ENCODE measurements at places on chromosomes 1 and 21. TPM values are rescaled to one million over a fixed set of nuclear protein-coding genes. Genes with fewer than 3 reads are reported as not detected.

The LCE3D gene
- not detected for total RNA-seq

The CD247 gene
- 1.5 TPM for total RNA-seq

The TSACC gene
- total RNA-seq, result not detected

The SLFNL1 gene
- 0.28 TPM for total RNA-seq

The TMPRSS2 gene
- total RNA-seq, result not detected

The TMEM82 gene
- not detected for total RNA-seq

The S100A7 gene
- total RNA-seq, result not detected

The SUSD4 gene
- total RNA-seq, result 81.7 TPM

The FAM72D gene
- total RNA-seq, result 0.17 TPM

The TRABD2B gene
- total RNA-seq, result 17.8 TPM

The SPRR5 gene
- total RNA-seq, result not detected

The LORICRIN gene
- total RNA-seq, result not detected

The DNM3 gene
- total RNA-seq, result 2.1 TPM

The SH2D5 gene
- total RNA-seq, result not detected

The FAM229A gene
- total RNA-seq, result 3.4 TPM

The IBA57 gene
- 8.3 TPM for total RNA-seq

The DCDC2B gene
- not detected for total RNA-seq

The OLFM3 gene
- total RNA-seq, result not detected

GRCh38 chr1:199867601-199868000, 159.9 kb upstream of the NR5A2 start:
- no peak for DNase-seq

- no peak for DNase-seq
Observed at GRCh38 chr1:36603461-36603860, 120.7 kb upstream of the CSF3R start.

DNA sequence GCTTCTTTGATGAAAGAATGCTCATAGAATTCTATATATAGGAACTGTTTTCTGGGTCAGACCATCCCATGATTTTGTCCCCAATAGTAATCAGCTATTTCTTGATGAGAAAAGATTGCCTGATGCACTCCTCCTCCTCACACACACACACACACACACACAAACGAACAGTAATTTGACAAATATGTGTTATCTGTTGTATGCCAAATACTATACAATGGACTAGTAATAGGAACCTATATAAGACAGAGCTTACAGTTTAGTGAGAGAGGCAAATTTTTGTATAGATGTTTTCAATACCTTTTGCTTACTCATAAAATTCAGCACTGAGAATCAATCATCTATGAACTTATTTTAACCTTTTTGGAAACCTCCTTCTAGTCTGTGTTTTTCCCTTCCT, 76.8 kb downstream of the PLA2G4A start:
- no peak for DNase-seq

DNA sequence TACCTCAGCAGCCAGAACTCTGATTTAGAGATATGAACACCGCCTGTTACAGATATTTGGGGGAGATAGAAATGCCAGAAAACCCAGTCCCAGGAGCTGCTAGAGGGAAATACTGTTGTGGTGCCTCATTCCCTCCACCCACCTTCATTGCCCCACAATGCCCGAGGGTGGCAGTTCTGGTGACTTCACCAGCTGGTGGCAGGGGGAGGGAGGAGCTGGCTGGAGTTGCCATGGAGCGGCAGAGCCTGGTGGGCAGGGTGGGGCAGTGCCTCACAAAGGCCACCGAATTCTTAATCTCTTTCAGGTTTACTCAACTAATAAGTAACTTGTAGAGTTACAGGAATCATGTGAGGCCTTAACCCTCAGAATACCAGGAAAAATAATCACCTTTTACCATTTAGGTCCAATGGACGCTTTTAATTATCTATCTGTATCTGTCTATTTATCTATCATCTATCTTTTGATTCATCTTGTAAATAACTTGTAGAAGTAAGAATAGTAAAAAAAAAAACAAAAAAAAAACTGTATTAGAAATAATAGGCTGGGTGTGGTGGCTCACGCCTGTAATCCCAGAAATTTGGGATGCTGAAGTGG, 11.7 kb upstream of the S100A11 start:
- DNase-seq, result peak; percentile 73

DNA sequence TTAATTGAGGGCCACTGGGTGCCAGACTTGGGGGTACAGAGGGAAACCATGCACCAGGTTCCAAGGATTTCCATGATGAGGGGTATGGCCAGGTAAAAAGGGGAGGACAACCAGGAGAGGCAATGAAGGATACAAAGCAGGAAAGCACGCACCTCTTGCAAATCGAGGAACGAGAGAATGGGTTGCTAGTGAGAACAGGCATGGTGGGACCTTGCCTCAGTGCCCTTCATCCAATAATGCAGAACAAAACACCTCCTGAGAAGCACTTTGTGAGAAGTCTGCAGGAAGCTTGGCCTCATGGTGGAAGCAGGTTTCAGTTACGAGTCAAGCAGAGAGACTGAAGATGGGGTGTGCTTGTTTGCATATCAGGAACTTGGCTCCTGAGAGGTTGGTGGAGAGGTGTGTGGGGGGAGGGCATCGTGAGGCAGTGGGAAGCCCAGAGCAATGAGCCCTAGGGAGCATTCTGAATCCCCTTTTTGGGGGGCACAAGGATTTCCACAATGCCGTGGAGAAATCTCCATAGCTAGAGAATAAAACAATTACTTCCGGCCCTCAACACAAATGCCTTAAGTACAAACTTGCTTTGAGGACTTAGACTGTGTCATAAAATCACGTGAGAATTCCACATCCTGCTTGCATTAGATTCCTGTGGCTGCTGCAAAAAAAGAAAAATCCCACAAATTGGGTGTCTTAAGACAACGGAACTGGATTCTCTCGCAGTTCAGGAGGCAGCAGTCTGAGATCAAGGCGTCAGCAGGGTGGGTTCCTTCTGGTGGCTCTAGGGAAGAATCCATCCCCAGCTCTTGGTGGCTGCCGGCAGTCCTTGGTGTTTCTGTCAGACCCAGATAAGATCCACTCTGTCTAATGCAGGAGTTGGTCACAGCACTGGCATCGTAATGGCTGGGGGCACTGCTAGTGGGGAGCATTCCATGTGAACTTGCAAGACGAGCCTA, 54.9 kb upstream of the BACE2 start:
- peak; percentile 57 for DNase-seq

DNA sequence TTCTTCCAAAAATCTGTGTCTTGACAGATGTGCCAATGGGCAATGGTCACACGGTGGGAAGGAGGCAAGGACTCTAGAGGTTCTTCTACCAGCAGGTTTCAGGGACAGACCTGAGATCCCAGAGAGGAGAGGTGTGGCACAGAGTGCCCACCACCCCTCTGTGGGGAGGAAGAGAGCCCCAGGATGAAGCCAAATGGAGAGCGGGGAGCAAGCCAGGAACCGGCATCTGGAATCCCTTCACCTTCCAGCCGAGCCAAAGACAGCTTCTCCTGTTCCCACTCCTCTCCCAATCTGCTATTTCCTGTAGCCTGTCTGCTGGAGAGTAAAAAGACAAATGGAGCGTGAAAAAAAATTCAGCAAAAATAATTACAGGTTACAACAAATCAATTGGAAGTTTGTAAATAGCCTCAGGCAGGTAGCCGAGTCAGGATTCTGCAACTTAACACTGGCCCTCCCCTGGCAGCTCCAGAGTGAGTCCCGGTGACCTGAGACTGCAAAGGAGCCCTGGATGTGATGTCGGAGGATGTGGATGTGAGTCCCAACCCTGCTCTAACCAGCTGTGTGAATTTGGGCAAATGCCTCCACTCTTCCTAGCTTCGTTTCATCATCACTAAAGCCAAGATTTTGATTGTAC, 45.4 kb upstream of the LRRN2 start:
- DNase-seq, result no peak

DNA sequence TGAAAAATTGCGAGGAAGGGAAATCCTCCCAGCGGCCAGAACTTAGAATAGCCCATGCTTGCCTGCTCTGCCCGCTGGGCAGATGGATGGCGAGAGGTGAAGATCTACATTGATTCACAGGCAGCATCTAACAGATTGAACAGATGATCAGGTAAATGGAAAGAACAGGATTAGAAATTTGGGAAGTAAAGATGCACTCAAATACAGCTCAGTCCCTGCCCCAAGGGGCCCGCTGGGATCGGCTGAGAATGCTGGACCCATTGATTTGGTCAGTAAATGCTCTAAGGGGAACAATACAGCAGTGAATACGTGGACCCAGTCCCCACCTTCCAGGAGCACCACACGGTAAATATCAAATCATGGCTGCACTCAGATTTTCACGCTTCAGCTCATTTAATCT, 248.2 kb downstream of the MATN1 start:
- DNase-seq, result no peak

GRCh38 chr1:243272401-243272800, 16.6 kb downstream of the SDCCAG8 start:
- DNase-seq, result no peak

DNA sequence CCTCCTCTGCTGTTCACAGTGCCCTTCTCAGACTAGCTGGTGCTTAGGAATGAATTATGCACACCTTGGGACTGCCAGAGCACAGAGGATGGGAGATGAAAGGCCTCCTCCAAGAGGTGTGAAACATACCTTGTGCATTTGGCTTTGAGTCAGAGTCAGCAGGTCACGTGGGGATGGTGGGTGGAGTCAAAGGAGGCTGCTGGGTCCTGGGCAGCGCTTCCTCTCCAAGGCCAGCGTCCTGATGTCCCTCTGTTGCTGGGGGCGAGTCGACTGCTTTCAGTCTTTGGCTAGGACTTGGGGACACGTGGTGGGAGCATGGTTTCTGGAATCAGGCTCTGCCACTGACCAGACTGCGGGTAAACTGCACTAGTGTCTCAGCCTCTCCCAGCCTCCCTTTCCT, 91.2 kb downstream of the AJAP1 start:
- no peak for DNase-seq

- DNase-seq, result no peak
Observed at GRCh38 chr1:191695865-191696264, 462.4 kb upstream of the RGS18 start.

DNA sequence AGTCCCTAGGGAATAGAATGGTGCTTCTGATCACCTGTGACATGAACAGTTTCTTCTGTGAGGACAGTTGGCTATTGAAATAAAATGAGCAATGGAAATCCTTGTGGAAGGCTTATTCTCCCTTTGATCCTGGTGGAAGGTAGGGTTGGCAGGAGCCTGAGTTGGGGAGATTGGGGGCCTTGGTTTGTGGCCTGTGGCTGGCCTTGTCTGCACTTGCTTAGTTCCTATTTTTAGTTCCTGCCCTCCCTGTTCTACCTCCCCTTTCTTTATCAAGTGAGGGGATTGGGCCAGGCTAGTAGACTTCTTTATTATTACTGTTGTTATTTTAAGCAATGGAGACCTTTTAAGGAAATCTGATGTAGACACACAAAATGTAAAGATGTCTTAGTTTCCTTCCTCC, 8.2 kb downstream of the DMRTB1 start:
- DNase-seq, result no peak

DNA sequence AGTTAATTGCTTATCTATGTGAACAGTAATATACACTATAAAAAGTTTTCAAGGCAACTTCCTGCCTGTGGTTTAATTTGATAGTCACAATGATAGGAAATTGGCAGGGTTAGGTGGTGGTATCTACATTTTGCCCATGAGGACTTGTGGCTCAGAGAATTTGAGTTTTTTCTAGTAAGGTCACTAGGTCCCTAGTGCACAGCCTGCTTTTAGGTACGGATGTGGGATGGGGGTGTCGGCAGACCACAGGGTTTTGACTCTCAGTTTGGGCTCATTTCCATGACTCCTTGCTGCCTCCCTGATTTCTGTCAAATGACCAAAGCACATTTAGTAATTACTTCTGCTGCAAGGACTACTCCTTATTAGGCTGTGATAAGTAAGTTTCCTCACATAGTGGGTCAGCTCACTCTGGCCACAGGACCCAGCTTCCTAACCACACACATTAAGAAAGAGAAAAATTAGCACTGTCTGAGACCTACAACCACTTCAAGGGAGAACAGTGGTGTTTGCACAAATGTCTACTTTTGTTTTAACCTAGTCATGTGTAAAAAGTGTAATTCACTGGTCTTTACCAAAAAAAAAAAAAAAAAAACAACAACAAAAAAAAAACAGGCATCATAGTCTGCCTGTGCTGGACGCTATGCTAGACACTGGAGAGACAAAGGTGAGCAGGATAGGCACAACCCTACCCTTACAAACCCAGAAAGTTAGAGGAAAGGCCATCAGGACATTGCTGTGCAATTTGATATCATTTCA, 43.7 kb downstream of the MRPL39 start:
- DNase-seq, result no peak

DNA sequence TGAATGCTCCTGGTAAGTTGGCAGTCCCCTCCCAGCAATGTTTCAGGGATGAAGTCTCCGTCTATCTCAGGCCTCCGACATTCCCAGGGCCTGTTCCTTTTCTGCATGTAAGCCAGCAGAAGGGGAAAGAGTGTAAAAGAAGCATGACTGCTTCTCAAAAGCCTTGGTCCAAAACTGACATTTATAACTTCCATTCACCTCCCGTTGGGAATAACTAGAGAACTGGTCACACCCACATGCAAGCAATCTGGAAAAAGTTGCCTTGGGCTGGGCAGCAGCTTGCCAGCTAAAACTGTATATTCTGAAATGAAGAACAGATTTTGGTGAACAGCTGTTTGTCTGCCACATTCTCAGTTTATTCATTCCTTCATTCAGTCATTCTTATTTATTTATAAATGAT, 24.2 kb upstream of the NPL start:
- no peak for DNase-seq

DNA sequence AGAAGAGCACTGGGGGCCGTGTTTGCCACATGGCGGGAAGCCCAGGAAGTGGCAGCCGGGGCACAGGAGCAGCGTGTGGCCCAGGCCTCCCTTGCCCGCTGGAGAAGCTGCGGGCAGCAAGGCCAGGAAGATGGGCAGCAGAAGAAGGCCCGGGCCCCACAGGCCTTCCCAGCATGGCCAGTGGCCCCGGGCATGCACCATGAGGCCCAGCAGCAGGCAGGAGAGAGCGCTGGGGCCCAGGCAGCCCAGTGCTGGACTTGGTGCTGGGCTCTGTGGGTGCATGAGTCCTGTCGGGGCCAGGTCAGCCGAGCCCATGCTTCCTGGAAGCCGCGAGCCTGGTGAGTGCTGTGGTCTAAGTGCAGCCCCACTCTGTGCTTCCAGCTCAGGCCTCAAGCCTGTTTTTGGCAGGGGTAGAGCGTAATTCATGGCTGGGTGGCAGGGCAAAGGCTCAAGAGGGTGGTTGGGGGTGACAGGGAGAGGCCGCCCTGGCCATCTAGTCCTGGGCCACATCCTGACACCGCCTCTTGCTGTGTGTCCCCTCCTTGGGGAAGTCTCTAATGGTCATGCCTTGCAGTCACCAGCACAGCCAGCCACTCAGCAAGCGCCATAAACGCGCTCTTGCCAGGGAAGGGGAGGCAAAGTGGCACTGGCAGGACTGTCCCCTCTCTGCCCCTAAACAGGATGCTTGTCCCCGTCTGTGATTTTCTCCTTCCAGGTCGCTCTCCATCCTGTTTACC, 21.3 kb downstream of the MTHFR start:
- peak; percentile 65 for DNase-seq
